Activated naive CD4-positive, alpha-beta T cell treated with anti-CD3 and anti-CD28 coated beads, Interleukin-2, amount 50 U/mL, for 72 hours (primary cell): ENCODE measurements at places on chromosomes 7 and 10. TPM values are rescaled to one million over a fixed set of nuclear protein-coding genes. Genes with fewer than 3 reads are reported as not detected.
A peak's percentile ranks its signal among the peaks of the same experiment; 100 is the strongest.

The TRIL gene
- total RNA-seq = not detected

GRCh38 chr10:81498011-81498551 lies 376.9 kb upstream of the NRG3 start:
- no peak for DNase-seq

GRCh38 chr10:69416695-69417094 lies at the start of gene TACR2:
TSS of gene TACR2 (minus strand) at chr10:69416918. CDS start at chr10:69416323, 595 bp downstream.
- no peak for DNase-seq

DNA sequence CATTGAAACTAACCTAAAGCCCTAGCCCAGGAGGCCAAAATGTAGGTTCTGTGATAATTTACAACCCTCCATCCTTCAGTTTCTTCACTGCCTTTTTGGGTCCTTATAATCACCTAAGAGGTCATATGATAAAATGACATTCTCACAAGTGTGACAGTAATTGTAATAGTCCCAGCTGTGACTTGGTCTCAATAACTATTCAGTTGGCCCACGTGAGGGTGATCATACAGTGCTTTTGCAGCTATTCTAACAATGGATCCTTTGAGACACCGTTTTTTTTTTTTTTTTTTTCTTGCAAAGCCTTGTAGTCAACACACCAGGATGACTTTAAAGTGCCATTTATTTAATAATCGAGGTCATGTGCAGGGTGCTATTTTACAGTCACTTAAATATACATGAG lies 760.0 kb downstream of the PHTF2 start:
- no peak for DNase-seq

The ICA1 gene
- 3.6 TPM for total RNA-seq

GRCh38 chr7:24401628-24402593 lies 117.9 kb downstream of the NPY start:
- no peak for DNase-seq

DNA sequence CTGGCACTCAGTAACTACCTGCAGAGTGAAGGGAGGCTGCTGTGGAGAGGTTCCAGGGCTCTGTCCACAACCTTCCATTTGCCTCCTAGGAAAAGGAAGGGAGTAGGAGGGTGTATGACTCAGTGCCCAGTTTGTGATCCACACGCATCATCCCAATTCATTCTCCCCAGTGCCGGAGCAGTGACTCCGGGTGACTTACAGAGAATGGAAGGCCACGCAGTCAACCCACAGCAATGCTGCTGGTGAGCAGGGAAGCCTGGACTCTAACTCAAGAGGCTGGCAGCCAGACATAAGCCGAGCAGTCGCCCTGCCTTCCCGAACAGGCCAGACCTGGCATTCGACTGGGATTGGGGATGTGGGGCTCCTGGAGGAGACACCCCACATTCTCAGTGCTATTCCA lies 139.9 kb downstream of the SH3PXD2A start:
- DNase-seq = no peak

The TMEM236 gene
- 0.18 TPM for total RNA-seq

DNA sequence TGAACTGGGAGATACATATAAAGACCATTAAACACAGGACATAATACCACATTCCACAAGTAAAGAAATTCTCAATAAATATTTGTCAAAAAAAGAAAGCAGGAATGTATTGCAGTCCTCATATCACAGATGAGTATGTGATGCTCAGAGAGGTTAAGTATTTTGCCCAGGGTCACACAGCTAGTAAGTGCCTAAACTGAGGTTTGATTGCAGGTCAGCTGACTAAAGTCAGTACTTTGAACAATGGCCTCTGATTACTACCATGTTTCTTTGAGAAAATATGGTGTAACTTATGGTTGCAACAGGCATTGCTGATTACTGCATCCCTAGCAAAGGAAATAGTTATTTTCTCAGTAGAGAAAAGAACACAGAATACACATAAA lies 267.1 kb downstream of the ELMO1 start:
- no peak for DNase-seq

DNA sequence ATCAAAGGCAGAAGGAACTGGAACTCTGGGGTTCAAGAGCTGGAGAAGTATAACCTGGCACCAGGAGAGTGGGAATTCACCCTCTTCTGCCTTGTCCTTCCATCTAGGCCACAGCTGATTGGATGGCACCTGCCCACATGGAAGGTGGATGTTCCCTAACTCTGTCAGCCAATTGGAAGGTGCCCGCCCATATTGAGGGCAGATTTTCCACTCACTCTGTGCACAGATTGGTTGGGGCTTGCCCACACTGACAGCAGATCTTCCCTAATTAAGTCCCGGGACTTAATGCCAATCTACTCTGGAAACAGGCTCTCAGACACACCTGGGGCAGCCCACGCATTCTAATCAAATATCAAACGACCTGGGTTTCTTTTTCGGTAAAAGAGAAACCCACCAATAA lies 1142.3 kb upstream of the CELF2 start:
- DNase-seq = no peak

DNA sequence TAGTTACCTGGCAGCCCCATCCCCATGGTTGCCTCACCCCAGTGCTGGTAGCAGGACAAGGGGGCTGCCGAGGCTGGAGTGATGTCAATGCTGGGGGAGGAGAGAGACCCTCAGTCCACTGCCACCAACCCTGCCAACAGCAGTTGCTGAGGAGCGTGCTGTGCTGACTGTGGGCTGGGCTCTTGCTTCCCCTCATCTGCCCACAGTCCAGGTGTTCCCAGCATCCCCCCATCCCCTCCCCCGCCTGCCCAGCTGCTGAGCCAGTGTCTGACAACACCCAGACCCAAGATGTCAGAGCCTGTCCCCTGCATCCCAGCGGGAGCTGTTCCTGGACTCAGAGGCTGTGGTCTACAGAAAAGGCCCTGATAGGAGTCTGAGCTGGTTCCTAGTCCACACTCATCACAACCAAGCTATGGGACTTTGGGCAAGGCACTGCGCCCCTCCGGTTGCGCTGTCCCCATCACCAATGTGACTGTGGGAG lies 14.6 kb upstream of the PSAP start:
- DNase-seq = no peak

- DNase-seq = peak; percentile 62
These were observed 45.7 kb upstream of the HSPA12A start for GRCh38 chr10:116787893-116788665.

- DNase-seq = no peak
These were observed 555.4 kb downstream of the SH2D4B start for GRCh38 chr10:81093056-81093455.

DNA sequence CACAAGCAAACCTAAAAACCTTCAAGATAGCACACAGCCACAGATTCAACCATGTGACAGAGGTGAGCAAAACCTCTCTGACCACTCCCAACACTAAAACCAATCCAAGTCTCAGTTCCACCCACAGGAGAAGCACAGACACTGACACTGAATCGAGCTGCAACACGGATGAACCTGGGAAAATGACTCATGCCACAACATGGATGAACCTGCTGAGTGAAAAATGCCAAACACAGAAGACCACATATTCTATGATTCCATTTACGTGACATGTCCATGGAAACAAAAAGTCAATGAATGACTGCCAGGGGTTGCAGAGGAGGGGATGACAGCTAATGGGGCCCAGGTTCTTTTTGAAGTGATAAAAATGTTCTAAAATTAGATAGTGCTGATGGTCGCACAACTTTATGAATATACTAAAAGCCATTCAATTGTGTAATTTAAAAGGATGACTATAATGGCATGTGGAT lies 22.0 kb downstream of the CYTH3 start:
- DNase-seq = no peak

- no peak for DNase-seq
These were observed 12.3 kb downstream of the CAV2 start for GRCh38 chr7:116511552-116512519.

- DNase-seq = no peak
These were observed 124.8 kb downstream of the PPP1R17 start for GRCh38 chr7:31811650-31812461.

DNA sequence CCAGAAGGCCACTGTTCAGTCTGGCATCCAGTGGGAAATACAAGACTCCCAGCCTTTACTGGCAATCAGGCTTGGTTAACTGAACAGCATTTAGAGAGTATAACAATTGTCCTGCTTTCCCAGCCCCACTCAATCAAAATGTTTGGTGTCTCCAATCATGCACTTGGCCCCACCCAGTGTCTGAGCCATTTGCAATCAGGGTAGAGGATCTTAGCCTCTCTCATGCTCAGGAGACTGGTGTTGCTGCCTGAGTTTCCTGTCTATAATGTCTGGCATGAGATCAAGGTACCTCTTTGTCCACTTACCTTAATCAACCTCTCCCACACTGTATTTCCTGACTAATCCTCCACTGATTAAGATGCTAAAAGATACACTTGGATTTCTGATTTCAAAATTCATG lies 290.2 kb upstream of the GHITM start:
- no peak for DNase-seq

DNA sequence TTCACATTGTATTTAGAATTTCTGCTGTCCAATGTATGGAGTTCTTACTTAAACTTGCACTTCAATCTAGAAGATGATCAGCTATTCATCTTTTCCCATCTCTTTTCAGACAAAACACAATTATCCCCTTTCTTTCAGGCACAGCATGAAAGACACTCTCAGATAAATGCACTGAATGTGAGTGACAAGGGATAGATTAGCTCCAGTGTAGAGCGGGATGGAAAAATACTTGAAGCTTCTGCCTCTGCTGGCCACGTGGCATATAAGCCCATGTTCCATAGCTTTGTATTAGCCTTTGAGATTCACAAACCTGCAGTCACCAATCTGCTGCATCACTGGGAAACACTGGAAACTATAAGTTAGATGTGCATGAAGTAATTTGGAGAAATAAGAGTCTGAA lies 162.2 kb upstream of the FAM3C start:
- DNase-seq = no peak

The RNF148 gene
- total RNA-seq = not detected

DNA sequence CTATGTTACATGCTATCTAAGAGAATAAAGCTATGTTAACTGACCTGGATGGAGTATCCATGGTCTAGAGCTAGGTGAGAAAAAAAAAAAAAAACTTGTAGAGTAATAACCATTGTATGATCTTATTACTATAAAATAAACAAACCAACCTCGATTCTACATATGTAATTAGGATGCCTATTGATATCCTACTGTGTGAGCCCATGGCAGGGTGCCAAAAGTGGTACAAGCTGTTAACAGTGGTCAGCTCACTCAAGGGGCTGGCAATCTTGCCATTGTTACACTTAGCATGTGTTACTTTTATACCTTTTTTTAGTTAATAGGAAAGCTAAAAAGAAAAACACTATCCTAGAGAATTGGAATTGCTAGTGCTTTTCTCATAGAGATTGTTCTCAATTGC lies 13.5 kb upstream of the IL6 start:
- no peak for DNase-seq

The NRCAM gene
- 0.09 TPM for total RNA-seq

DNA sequence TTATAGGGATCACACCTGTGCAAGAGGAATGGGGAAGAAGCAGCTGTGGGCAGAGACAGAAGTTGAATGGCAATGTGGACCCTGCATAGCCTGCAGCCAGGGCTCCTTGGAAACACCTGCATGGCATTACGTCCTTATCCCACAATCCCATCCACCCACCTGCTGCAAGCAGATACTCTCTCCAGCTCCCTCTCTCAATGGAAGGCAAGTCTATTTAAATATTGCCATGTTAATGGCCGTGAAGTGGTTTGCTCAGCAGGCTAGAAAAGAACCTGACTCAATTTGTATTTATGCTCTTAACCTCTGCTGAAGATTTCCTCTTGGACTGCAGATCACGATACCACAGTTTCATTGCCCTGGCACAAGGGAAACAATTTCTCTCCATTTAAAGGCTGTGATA lies 417.0 kb downstream of the TYW1 start:
- DNase-seq = no peak

The MEOX2 gene
- total RNA-seq = not detected

DNA sequence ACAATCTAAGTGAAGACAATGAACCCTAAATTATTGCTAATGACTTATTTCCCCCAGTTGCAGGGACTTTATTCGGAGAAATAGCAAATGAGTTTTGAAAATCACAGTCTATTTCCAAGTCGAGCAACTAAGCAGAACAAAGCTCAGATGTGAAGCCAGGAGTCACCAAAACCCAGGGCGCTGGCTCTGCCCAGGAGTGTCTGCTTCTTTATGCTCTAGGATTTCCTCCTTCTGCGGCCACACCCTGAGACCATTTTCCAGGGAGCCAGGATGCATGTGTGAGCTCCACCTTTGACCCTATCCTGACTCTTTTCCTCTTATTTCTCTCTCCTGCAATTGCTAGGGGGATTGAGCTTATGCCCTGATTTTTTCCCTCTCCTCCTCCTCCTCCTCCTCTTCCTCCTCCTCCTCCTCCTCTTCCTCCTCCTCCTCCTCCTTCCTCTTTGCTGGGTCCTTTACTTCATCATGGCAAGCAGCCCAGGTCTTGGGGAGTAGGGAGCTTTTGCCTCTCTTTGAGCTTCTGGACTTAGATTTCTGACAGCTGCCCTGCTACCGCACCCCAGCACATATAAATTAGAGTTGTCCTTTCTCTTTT lies 234.4 kb downstream of the ARL4A start:
- no peak for DNase-seq

The CDC14C gene
- not detected for total RNA-seq

GRCh38 chr7:81430150-81430549 lies 339.7 kb downstream of the HGF start:
- no peak for DNase-seq

The PRSS1 gene
- total RNA-seq = not detected

The GATA3 gene
- total RNA-seq = 28.9 TPM

The CRYGN gene
- not detected for total RNA-seq

GRCh38 chr7:41114131-41114530 lies 588.8 kb downstream of the INHBA start:
- no peak for DNase-seq

The ENO4 gene
- not detected for total RNA-seq

The LIPN gene
- total RNA-seq = not detected

GRCh38 chr7:40805361-40805760 lies 670.6 kb downstream of the SUGCT start:
- no peak for DNase-seq

DNA sequence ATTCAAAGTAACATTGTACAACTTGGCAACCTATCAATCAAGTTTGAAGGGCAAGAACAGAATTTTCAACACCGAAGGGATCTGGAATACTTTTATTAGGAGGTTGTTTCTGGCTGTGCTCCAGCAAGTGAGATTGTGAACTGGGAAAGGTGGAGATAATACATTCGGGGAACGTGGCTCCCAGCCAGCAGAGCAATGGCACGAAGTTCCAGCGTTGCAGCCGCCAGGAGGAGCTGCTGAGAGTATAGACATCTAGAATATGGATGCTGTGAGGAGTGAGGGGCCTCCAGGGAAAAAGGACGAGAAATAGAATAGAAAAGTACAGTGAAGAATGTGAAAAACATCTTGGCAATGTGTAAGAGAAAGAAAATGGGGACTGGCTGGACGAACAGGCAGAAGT lies 69.5 kb downstream of the TCERG1L start:
- no peak for DNase-seq

DNA sequence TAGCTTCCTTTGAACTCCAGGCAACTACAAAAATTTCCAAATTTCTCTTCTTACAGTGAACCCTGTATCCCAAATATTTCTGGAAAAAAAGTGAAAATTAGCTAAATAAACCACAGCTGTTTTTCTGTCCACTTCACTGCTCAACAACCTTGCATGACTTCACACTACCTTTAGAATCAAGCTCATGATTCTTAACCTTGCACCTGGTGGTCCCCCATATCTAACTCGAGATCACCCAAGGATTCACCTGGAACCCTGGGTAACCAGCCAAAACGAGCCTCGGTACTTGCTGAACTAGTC lies 47.5 kb downstream of the PDLIM1 start:
- no peak for DNase-seq

GRCh38 chr7:120441850-120442249 lies 168.9 kb downstream of the KCND2 start:
- no peak for DNase-seq
